Kidney (tissue), 22 donors: ENCODE measurements at places on chromosomes 6 and 20. TPM values are rescaled to one million over a fixed set of nuclear protein-coding genes. Genes with fewer than 3 reads are reported as not detected.

RAD21L1 gene
- not detected for polyA plus RNA-seq

TMEM239 gene
- not detected for polyA plus RNA-seq

DDX39B gene
- 183 TPM for polyA plus RNA-seq

TAF8 gene
- polyA plus RNA-seq: 16.3 TPM

SEC63 gene
- polyA plus RNA-seq: 31.4 TPM

TRIM15 gene
- polyA plus RNA-seq: 7.1 TPM

AIF1 gene
- polyA plus RNA-seq: 121 TPM

ARMC2 gene
- 1.9 TPM for polyA plus RNA-seq

RGS19 gene
- polyA plus RNA-seq: 6.8 TPM

RAET1G gene
- 1.3 TPM for polyA plus RNA-seq

TUBB gene
- polyA plus RNA-seq: 197 TPM

ASXL1 gene
- polyA plus RNA-seq: 16.2 TPM

OPRM1 gene
- polyA plus RNA-seq: not detected

PRDM13 gene
- not detected for polyA plus RNA-seq

SLC4A11 gene
- polyA plus RNA-seq: 14.8 TPM

C2 gene
- 84.0 TPM for polyA plus RNA-seq

NMBR gene
- polyA plus RNA-seq: not detected

MCHR2 gene
- not detected for polyA plus RNA-seq

VIP gene
- 1.4 TPM for polyA plus RNA-seq

CALHM4 gene
- 0.60 TPM for polyA plus RNA-seq

BAK1 gene
- polyA plus RNA-seq: 26.7 TPM

SLC22A23 gene
- 5.7 TPM for polyA plus RNA-seq

LRFN2 gene
- polyA plus RNA-seq: not detected

WFDC12 gene
- polyA plus RNA-seq: not detected

ELOVL4 gene
- polyA plus RNA-seq: 2.1 TPM

CCM2L gene
- 9.9 TPM for polyA plus RNA-seq

ETV7 gene
- polyA plus RNA-seq: 0.99 TPM

DDX43 gene
- polyA plus RNA-seq: 0.15 TPM

MICB gene
- 1.5 TPM for polyA plus RNA-seq

C20orf96 gene
- 12.5 TPM for polyA plus RNA-seq

CTCFL gene
- polyA plus RNA-seq: not detected
